Anterior cingulate cortex (tissue), 58 donors: ENCODE measurements at places on chromosomes 2 and 18.

GRCh38 chr2:202178346-202178958 lies 59.9 kb downstream of the SUMO1 start:
- no peak for DNase-seq

DNA sequence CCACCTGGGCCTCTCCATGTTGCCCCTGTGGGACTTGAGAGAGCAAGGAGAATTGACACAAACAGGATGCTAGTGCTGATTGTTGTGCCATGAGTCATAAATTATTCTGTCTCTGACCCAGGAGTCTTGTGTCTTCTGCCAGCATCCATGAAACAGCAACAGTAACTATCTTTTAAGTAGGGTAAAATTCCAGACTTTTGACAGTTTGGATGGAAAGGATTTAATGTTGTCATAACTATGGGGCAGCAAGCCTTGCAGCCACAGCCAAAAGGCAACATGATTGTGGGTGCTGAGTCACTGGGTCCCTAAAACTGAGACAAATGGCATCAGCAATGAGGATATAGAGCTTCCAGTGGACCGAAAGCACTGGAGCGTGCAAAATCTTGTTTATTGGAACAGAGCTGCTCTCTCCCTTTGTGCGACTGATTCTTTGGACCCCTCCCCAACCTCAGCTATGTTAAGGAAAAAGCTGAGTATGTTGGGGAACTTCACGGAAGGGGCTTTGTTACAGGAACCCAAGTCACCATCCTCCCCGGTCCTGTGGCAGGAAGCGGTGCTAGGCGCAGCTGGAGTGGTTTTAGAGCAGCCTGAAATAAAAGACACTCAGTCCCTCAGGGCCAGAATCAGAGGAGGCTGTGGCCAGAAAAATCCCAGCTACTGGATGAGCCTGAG lies 9.6 kb upstream of the ITPRIPL1 start:
- DNase-seq: no peak

DNA sequence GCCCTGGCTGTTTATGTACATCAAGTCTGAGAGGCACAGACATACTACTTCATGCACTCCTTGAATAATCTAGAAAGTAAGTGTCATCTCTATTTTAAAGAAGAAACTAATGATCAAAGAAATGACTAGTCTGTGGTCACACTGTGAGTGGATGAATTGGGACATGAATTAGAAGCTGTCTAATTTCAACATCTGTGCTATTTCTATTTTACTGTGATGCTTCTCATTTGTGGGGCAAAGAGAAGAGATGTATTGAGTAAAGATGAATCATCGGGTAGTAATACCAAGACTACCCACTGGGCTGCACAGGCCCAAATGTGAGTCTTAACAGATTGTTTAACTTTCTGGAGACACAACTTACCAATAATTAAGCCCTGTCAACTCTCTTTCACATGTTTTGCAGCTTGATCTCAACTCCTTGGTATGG lies 42.4 kb upstream of the MTIF2 start:
- DNase-seq: no peak

GRCh38 chr2:238267341-238267710 lies 21.1 kb downstream of the PER2 start:
- DNase-seq: no peak

DNA sequence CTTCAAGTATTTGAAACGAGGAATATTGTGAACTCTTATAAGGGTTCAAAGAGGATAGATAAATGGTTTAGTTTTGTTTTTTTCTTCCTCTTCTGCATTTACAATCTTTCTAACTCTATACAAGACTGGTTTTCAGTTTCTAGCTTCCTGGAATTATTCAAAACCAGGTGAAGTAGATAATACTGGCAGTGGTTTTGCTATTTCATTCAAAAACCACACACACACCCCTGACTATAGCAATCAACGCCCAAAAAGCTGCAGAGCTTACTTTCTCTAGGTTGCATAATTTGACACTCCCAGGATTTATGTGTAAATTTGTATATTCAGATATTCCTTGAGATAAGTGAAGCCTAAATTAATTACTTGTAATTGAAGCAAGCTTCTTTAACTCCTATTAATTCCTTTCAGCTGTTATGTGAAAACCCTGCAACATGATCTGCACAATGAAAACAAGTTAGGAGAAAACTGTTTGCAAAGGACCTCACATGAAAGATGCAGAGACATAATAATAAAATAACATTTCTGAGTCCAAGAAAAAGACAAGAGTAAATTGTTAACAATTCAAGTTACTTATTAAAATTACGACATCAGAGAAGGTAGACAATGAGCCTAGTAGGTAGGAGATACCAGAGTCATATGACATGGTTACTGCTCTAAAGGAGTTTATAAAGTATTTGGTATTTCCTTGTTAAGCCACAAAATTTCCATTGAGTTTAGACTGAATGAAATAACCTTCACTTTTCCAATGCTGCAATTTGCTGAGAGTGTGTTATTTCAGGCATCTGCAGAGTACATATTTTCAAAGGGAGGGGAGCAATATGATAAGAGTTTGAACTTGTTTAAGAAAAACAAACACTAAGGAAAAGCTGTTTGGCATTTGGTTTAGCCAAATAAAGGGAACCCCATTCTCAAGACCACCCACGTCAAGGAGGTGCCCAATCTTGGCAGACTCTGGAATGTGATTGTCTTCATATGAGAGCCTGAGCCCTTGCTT lies 1.6 kb upstream of the NFE2L2 start:
- no peak for DNase-seq

DNA sequence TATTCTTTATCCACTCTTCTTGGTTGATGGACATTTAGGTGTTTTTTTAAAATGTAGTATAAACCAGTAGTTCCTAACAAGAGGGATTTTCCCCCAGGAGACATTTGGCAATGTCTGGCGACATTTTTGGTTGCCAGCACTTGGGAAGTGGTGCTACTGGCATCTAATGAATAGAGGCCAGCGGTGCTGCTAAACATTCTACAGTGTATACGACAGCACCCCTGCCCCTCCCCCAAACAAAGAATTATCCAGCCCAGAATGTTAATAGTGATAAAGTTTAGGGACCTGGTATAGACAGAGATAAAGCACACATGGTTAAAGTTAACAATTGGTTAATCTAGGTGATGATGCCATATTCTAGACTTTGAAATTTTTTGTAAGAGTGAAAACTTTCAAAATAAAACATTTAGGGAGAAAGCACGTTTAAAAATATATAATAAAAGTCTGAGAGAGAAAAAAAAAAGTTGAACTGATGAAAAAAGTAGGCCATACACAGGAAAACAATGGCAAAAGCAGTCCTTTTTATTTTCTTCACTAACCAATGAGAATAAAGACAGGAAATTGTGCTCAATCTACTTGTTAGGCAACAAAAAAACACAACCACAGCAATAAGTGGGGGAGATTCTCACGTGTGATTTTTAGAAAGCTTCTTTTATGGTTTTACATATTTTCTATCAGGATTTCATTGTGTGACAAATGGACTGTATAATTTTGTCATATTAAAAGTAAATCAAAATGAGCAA lies 14.8 kb downstream of the FBXO48 start:
- no peak for DNase-seq

GRCh38 chr2:121555008-121555407 lies 24.3 kb downstream of the RNU4ATAC start:
- no peak for DNase-seq

DNA sequence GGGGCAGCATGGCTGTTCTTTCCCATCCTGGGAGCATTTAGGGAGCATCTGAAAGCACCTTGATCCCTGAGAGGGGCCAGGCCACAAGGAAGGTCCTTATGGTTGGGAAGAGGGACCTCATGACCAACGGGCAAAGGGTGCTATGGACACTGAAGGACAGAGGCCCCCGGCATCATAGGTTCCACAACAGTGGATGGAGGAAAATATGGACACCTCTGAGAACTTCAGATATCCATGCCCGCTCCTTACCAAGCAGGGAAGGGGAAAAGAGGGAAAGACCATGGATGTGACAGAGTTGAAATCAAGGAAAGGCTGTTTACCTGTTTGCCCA lies 94.1 kb upstream of the MGAT4A start:
- DNase-seq: no peak

DNA sequence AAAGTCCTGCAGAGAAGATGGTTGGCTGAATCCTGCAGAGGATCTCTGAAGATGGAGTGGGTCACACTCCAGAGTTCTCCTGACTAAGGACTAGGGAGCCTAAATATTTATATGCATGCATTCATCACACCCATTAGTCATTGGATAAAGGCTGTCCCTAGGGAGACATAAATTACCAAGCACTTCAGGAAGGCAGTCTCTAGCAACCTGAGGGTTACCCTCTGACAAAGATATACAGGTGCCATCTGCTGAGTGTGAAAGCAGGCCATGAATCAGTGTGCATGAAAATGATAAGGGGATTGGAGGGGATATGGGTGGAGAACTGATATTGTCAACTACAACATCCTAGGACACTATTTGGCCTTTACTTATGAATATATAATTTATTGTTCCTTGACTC lies 294.8 kb upstream of the DDX18 start:
- DNase-seq: no peak

DNA sequence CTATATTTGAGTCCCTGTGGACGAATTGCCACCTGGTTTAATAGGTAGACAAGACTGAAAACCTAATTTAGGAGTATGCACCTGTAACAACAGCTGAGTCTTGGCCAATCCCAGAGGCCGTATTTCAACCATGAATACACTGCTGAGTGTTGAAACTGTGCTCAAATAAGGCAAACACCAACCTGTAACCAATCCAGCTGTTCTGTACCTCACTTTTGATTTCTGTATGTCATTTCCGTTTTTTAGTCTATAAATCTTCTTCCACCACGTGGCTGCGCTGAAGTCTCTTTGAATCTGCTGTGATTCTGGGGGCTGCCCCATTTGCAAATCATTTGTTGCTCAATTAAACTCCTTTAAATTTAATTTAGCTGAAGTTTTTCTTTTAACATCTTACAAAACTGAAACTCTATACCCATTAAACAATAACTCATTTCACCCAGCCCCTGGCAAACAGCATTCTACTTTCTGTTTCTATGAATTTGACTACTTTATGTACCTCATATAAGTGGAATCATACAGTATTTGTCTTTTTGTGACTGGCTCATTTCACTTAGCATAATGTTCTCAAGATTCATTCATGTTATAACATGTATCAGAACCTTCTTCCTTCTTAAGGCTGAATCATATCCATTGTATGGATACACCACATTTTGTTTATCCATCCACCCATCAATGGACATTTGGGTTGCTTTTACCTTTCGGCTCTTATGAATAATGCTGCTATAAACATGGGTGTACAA lies 7.5 kb upstream of the YPEL5 start:
- no peak for DNase-seq

- no peak for DNase-seq
Measured at GRCh38 chr2:111640480-111640879, 243.5 kb downstream of the ANAPC1 start.

GRCh38 chr18:61941948-61942471 lies 49.2 kb upstream of the RNF152 start:
- no peak for DNase-seq

DNA sequence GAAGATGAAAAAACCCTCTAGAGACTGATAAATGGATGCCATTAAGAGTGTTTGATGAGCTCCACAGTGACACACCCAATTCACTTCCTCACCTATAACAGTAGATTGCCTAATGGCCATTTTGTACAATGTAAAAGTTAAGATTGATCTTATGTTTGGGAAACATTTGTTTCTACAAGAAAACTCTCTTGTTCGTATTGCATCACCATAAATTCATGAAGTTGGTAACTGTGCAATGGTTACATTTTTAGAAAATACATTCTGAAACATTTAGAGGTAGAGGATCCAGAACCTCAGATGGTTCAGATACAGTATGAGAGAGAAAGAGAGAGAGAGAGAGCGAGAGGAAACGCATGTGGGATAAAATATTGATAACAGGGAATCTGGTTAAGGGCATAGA lies 31.8 kb downstream of the DAPL1 start:
- DNase-seq: no peak

- no peak for DNase-seq
Measured at GRCh38 chr2:119062179-119062578, 96.4 kb downstream of the C1QL2 start.

GRCh38 chr2:173058673-173059072 lies 17.0 kb upstream of the MAP3K20 start:
- DNase-seq: no peak

GRCh38 chr2:71130905-71131244 lies 441 bp downstream of the MPHOSPH10 start:
- DNase-seq: no peak

- peak; percentile 66 for DNase-seq
Measured at GRCh38 chr2:74421221-74421870, at the start of the genes C2orf81 and WDR54. C2orf81 (minus strand) TSS chr2:74421619; CDS start chr2:74421560, 59 bp downstream. WDR54 (plus strand) TSS chr2:74421730; CDS start chr2:74422154, 424 bp downstream.

GRCh38 chr2:25651782-25652455 lies 21.5 kb downstream of the DTNB start:
- no peak for DNase-seq

GRCh38 chr2:201773990-201774389 lies 6.7 kb downstream of the ALS2 start:
- no peak for DNase-seq

DNA sequence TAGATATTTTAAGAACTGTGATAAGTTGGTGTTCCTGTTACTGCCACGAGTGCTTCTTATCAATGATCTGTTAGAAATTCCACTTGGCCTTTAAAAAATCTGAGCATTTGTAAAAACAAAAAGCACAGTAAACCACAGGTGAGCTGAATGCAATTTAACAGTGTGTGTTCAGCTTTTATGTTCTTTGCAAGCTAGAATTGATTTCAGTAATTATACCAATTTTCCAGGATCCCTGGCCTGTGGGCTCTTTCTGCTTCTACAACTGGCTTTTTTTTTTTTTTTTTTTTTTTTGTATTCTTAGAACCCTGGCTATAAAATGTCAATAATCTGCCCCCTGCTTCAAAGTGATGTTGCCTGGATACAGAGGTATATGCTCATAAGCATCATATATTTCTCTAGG lies 548.5 kb upstream of the SLC8A1 start:
- no peak for DNase-seq

- DNase-seq: no peak
Measured at GRCh38 chr2:119208791-119209203, 14.8 kb upstream of the STEAP3 start.

DNA sequence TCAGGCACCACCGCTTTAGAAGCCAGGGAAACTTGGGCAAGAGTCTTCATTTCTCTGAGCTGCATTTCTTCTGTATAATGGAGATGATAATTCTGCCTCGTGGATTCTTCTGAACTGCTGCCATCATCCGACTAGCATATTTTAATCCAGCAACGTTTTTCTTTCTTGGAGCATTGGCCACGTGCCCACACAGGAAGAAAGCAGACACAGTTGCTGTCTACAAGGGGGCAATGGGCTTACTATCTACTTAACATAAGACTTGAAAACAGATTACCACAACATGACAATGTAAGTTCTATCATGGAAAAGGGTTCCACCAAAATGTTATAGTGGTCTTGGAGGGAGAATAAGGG lies 176.5 kb downstream of the FAM210A start:
- no peak for DNase-seq

DNA sequence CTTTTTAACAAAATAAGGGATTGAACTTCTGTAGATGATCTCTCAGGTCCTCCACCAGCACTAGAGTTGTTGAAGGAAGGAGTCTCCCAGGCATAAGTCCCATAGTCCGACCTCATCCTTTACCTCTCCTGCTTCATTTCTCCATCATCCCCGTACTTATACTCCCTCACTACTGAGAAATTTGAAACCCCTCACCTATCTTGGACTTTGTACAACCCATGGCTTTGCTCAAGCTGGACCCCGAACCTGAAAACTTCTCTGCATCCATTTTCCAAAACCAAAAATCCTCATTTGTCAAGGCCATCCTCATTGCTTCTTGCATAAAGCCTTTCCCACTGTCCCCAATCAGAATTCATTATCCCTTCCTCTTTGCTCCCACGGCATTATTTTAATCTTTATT lies 482 bp upstream of the NHEJ1 start:
- DNase-seq: no peak

- DNase-seq: no peak
Measured at GRCh38 chr18:75211002-75211621, 515 bp downstream of the TSHZ1 start.

GRCh38 chr18:79507076-79507545 lies 111.4 kb downstream of the NFATC1 start:
- peak; percentile 67 for DNase-seq
